Germinal center (tissue), 1 donor: ENCODE measurements at places on chromosomes 3 and 15.

DNA sequence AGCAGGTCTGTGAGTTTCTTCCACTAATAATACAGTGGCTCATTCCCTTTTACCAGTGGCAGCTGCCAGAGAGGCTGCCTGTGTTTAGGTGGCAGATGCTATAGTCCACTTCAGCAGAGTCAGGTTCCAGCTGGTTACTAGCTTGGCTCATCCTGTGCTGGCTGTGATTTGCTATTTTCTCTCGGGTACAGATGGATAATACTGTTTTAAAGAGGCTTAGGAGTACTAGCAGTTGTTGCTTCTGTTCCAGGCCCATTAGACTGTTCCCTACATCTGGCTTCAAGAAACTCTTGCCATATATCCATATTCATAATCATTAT is 41.0 kb downstream of the ZNF609 start:
- DNase-seq = no peak

- DNase-seq = no peak
These were observed 41.8 kb downstream of the EHHADH start for GRCh38 chr3:185212086-185212485.

GRCh38 chr3:101667331-101667730 is 9.6 kb downstream of the ZBTB11 start:
- no peak for DNase-seq

DNA sequence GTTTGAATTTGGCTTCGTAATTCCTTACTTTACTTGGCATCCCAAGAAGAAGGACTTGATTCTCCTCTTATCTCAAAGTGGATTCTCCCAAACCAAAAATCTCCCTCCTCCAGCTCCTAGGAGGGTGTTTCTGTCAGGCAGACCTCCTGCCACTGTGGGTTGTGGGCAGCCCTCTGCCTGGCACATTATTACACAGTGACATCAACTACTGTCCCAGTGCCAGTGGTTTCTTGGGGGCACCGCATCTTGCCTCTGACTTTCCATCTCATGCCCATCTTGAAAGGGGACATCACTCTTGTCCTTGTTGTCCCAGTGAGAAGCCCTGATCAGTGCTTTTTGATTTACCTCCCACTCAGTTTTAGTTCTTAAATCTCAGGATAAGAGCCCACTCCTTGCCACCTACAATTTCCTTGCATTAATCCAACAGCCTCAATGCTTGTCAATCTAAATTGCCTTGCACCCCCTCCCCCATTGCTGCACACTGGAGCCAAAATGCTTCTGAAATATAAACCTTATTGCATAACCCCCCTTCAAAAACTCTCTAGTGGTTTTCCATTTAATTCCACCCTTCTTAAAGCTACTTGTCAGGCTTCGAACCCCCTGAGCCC is 81.0 kb downstream of the TRAK1 start:
- DNase-seq = no peak

DNA sequence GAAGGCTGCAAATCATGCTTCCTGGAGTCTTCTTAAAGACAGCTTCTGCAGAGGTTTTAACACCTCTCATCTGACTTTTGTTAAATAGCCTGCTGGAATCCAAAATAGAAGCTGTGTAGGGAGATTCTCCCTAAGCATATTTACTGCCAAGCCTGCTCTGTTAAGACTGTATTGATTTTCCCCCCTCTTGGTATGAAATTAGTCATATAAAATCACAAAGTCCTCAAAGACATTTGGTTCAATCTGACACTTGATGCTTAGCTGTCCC is 94.6 kb downstream of the ITPR1 start:
- no peak for DNase-seq

- DNase-seq = no peak
These were observed 19.9 kb upstream of the DPH6 start for GRCh38 chr15:35565901-35566300.

GRCh38 chr15:67050062-67050461 is 15.3 kb upstream of the SMAD3 start:
- no peak for DNase-seq

DNA sequence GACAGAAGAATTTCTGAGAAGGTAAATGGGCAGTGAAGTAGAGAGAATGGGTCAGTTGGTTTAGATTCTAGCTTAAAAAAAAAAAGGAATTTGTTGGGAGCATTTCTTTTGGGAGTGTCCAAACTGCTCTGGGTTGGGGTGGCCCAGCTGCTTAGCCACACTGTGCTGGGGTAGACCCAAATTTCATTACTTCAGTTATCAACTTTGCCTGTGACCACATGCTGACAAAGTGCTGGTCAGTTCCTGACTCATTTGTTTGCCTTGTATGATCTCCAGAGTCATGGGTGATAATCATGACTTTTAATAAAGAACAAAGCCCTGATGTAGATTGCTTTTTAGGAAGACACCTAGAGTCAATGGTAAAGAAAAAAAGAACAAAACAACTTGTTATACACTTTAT is 121.5 kb upstream of the FGF7 start:
- DNase-seq = no peak

DNA sequence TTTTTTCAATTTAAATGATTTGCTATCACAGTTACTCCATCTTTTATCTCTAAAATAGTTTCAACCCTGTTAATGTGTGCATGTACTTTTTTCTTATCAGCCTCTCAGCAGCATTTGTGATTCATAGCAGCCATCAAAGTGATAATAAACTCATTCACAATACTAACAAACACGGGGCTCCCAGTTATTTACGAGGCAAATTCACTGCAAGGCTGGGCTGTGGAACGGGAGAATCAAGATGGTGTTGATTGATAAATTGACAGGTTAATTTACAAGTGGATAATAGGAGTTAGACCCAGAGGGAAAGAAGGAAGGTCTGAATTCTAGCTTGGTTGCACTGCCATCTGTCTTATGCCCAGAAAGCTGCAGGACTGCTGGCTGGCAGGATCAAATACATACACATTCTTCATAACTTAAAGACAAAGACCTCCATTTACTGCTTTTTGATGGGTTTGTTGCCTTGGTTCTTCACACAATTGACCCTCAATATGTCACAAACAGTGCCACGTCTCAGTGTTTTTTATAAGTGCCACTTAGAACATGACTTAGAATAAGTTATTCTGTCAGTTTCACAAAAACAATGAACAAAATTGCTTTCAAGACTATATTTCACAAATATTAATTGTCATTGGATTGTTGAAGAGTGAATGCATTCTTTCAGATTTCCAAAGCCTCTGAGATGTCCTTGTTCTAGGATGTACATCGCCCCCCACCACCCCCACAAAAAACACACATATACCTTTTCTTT is 562.8 kb downstream of the NR2F2 start:
- DNase-seq = no peak

- DNase-seq = no peak
These were observed 688.2 kb downstream of the SI start for GRCh38 chr3:164390046-164390445.

DNA sequence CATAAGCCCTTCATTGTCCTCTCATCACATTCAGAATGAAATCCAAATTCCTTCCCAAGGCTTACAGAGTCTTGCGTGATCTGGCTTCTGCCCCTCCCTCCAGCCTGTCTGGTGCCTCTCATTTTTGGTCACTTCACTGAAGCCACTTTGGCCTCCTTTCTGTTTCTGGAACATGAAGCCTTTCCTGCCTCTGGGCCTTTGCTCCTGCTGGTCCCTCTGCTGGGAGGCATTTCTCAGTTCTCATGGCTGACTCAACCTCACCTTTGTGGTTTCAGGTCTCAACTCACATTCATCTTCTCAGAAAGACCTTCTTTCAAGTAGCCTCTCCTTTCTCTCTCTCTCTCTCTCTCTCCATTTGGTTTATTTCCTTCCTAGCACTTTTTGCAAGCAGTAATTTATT is 43.9 kb upstream of the BHLHE40 start:
- no peak for DNase-seq

- DNase-seq = no peak
These were observed 4.2 kb downstream of the KLF13 start for GRCh38 chr15:31330836-31331235.

GRCh38 chr15:53910236-53910849 is 67.9 kb upstream of the UNC13C start:
- no peak for DNase-seq

- DNase-seq = no peak
These were observed 303.0 kb downstream of the RBMS3 start for GRCh38 chr3:29583861-29584260.

DNA sequence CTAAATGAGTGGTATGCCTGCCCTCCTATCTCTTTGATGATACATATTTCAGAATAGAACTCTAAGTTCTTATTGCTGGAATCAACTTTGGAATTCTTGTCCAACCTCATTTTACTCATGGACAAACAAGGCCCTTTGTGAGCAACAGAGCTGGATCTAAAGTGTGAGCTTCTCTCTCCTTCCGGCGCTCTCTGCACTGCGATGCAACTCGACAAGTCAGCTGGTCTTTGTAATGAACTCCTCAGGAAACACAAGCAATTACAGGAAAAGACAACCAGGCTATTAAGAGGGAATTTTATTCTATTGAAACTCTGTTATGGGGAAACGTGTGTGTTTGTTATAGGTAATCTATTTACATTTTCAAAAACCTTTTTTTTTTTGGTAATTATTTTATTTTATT is 20.3 kb upstream of the NRROS start:
- no peak for DNase-seq

- no peak for DNase-seq
These were observed 193.9 kb upstream of the UBE2E1 start for GRCh38 chr3:23611737-23612295.

DNA sequence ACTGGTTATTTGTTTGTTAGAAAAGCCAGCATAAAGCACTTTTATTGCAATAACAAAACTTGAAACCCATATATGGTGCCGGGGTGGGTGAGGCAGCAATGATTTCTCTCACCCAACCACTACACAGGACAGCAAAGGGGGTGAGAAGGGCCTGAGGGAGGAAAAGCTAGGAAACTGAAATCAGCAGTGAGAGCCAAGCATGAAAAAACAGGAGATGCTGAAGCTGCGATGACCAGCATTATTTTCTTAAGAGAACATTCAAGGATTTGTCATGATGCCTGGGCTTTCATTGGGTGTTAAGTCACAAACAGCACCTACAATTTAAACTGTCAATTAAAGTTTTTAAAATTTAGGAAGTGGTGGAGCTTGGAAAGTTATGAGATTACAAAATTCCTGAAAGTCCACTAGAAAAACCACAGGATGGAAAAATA is 11.9 kb upstream of the TM4SF4 start:
- no peak for DNase-seq

DNA sequence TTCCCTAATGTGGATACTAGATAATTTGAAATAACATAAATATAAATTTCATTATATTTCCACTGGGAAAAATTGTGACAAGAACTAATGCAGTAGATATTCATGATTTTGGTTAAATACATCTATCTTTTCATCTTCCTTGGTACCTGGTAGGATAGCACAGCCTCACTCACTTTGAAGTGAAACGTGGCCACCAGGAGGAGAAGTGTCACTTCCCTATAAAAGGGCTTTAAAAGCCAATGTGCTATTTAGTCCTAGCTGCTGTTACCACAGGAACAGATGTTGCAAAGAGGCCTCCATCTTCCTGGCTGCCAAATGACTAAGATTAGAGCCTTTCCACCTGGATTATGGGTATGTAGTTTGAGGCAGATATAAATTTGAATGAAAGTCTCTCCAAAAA is 140.0 kb downstream of the PLOD2 start:
- DNase-seq = no peak

DNA sequence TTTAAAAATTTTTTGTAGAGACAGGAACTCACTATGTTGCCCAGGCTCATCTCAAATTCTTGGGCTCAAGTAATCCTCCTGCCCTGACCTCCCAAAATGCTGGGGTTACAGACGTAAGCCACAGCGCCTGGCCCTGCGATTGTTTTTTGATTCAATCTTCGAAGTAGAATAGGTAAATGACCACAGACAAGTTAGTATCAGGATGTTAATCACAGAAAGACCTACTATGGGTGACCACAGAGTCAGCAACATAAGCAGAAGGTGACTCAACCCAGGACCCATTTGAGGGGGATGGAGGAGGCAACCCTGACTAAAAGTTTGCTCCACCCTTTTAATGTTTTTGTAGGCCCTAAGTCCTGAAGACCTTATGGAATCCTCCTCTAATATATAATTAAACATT is 10.0 kb upstream of the USP3 start:
- DNase-seq = no peak

- no peak for DNase-seq
These were observed 14.5 kb upstream of the ISLR start for GRCh38 chr15:74158855-74159650.

DNA sequence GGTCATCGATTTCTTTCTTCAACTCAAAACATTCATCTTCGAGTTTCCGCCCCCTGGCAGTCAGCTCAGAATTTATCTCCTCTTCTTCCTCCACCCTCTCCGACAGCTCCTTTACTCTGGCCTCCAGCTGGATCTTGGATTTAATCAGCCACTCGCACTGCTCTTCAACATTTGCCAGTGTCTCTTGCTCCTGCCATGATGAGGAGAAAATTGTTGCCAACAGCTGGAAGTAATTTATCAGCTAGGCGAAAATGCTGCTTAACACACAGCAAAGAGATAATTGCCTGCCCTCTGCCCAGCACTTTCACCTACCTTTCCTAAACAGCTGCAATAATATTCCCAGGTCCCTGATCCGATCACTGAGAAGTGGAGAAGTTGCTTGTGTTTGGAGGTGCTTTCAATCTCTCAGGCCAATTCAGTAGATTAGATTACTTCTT is 69.3 kb downstream of the MYH15 start:
- no peak for DNase-seq

DNA sequence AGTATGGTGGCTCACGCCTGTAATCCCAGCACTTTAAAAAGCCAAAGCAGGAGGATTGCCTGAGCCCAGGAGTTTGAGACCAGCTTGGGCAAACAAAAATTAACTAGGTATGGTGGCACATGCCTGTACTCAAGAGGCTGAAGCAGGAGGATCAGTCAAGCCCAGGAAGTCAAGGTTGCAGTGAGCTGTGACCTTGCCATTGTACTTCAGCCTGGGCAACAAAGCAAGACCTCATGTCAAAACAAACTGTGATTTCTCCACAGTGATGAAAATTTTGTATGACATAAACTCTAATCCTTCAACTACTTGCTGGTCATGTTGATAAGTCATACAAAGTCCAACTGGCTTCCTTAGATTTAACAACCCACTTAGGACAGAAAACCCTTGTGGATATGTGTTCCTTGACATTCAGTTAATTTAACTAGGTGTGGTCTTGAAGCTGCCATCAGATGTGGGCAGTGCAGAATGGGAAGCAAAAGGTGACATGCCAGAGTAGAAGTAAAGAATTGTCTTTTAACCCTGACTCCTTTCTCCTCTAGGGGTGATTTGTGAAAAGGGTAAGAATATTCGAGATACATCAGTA is 263.3 kb downstream of the PTPRG start:
- DNase-seq = no peak
